ENCODE measurements at places on chromosomes 3 and 15. TPM values are rescaled to one million over a fixed set of nuclear protein-coding genes. Genes with fewer than 3 reads are reported as not detected.

- no peak for DNase-seq
These were observed 13.4 kb downstream of the TRA2B start for GRCh38 chr3:185924375-185924774.

GRCh38 chr3:176561826-176562225 is 635.5 kb downstream of the TBL1XR1 start:
- no peak for DNase-seq

DNA sequence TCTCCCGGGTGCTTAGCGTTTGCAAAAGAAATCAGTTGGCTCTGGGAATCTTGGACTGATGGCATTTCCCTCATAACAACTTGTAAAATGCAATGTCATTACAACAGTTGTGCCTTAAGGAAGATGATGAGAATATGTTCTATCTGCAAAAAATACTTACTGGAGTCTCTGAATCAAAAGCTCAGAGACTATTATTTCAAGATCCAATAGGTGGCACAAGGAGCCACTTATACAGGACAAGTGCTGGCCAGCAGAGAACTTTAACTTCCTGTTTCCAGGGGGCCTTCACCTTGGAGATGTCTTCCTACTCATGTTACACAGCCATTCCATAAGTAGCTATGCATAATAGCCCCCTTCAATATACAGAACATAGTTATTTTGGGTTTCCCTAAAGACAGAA is 8.9 kb upstream of the RPS27L start:
- DNase-seq: no peak

- no peak for DNase-seq
These were observed 23.8 kb downstream of the ITGA11 start for GRCh38 chr15:68407886-68408881.

GRCh38 chr15:42138968-42139386 is 17.5 kb downstream of the PLA2G4F start:
- no peak for DNase-seq

GRCh38 chr15:97687654-97688053 is 272.8 kb upstream of the ARRDC4 start:
- no peak for DNase-seq

The DNAH1 gene
- 3.5 TPM for total RNA-seq

DNA sequence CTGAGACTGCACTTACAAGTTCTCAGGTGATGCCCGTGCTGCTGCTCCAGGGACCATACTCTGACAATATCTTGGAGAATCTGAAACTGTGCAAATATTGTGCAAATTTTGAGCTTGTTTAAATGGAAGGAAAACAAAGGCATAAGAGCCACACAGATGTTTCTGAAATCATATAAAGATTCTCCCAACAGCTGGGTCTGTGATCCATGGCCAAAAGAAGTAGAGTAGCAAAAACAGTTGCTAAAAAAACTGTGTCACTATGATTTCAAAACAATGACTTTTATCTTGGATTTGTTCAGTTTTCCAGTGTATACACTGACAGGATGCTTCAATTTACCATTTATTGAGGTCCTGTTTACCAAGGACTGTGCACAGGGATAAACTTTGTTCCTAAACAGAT is 25.3 kb downstream of the NPTN start:
- no peak for DNase-seq

DNA sequence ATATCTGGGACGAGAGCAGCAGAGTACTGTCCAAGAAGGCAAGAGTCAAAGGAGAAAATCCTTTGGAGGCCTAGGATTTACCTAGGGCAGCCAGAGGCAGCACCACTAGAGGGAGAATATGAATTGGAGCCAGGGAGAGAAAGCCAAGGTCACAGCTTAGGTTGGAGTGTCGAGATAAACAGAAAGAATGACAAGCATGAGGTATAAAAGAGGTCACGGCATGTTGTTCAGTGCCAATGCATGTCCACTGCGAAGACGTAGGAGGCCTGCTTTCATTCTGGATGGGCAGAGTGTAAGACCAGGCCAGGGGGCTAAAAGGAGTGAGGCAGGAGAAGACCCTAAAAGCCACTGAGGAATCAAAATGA is 47.2 kb downstream of the THBS1 start:
- DNase-seq: no peak

The UTS2B gene
- 0.85 TPM for total RNA-seq

DNA sequence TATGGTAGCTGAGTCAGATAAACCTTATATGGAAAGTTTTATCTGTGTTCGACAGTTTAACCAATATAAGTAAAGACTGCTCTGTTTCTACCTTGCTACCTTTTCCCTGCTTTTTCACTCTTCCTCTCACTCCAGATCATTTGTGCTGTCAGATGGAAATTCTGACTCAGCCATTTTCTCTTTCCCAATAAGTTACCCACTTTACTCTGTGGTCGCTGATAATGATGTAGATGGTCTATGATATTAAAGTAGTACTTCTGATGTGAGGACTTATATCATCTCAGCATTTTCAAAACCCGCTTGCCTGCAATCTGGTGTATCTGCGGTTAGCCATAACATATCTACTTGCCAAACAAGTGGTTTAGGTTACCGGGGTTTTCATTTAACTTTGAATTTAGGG is 15.0 kb upstream of the UTS2B start:
- DNase-seq: no peak

- no peak for DNase-seq
These were observed 3.9 kb downstream of the NEIL1 start for GRCh38 chr15:75350601-75351361.

- DNase-seq: no peak
These were observed 64.8 kb downstream of the BOC start for GRCh38 chr3:113275929-113276750.

- DNase-seq: no peak
These were observed 31.1 kb downstream of the CYFIP1 start for GRCh38 chr15:22949074-22949547.

The GP9 gene
- total RNA-seq: not detected

DNA sequence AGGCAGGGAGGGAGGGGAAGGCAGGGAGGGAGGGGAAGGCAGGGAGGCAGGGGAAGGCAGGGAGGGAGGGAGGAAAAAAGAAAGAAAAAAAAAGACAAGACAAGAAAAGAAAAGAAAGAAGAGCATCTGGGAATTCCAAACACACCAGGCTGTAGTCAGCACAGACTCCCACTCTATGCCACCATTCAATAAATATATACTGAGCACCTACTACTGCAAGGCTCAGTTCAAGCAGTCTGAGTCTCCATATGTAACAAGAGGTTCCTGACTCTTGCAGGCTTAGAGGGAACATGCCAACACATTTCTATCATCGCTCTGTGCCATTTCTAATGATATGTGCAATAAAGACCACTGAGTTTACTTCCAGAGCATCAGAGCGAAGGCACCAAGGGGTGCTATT is 47.7 kb downstream of the ANXA2 start:
- DNase-seq: no peak

All from urinary bladder (tissue), 4 donors.